ENCODE measurements at places on chromosomes 11 and 22.

- DNase-seq, result no peak
These were observed 13.0 kb downstream of the TRIM5 start for GRCh38 chr11:5671831-5672230.

DNA sequence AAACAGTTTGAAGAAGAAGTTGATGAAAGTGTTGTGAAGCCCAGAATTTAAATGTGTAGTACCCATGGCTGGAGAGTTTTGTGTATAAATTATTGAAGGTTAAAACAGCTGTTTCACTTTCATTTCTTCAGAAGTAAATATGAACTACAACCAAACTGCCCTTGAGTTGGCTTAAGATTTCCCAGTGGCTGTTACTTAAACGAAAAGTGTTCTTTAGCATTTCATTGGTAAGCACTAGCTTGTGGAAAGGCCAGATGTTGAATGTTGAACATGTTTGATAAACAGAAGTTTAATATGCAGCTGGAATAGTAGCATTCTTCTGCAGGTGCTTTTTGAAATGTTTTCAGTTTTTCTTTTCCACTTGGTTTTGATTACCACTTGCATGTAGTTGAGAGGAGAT is 83.2 kb upstream of the TNRC6B start:
- DNase-seq, result no peak

DNA sequence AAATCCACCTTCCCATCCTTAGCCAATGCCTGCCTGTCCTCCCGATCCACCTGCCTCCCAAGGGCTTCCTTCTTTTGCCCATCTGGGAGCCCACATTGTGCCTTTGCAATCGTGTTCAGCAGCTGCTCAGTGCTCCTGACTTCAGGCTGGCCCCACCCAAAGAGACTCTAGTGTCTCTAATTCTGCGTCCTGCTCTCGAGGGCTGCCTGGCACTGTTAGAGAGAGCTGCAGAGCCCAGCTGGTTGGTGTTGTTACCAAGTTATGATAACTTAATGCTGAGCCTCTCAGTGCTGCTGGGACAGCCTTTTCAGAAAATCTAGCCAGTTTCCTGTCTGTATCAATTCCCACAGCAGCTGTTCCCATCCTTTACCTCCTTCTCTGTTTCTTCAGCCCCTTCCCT is 69.1 kb downstream of the MICAL2 start:
- no peak for DNase-seq

DNA sequence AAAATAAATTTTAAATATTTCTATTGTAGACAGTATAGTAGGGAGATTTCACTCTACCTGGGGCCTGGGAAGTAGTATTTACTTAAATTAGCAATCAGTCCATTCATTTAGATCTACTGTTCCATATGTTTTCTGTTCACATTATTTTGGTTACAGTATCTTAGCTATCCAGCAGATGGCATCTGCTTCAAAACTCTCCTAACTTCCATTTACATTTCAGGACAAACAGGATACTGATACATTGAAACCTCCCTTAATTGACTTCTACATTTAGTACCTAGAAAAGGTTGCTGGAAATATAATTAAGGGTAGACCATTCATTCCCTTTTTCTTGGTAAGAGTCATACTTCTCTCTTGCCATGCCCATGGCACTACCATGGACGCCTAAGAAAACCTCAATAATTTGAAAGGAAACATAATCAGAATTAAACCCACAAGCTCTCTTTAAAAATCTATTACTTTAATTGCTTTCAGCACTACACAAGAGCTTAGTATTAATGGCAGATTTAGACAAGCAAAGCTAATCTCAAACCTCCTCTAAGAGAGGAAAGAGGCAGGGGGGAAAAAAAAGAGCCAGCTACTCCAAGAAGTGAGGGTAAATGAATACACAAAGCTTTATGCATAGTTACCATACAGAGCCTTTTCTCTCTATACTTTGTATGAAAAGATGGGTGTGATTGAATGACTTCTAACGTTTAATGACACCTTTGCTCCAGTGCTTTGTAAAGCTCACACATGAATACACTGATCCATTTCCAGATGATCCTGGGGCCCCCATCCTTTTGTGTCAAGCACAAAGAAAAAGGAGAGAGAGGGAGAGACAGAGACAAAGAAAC is 131.2 kb upstream of the MTMR2 start:
- DNase-seq, result no peak

DNA sequence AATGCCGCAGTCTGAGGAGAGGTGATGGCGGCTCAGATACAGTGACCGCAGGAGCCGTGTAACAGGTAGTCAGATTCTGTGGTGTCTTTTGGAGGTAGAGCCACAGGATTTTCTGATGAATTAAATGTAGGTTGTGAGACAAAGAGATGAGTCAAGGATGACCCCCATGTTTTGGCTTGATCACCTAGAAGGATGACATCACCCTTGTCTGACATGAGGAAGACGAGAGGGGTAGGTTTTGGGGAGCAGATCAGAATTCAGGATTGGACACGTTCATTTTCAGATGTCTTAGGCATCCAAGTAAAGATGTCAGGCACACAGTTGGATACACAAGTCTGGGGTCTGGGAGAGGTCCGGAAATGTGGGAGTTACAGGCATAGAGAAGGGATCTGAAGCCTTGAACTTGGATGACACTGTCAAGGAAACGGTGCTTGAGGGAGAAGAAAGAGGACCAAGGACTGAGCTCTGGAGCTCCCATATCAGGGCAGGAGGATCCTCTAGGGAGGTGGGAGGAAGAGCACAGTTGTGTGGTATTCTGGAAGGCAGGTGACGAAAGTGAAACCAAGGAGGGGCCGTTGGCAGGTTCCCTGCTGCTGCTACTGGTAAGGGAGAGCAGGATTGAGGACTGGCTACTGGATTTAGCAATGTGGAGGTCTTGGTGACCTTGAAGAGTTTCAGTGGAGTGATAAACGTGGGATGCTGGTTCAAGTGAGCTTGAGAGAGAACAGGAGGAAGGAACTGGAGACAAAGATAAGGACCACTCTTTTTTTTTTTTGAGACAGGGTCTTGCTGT is 12.6 kb upstream of the GDPD5 start:
- no peak for DNase-seq

DNA sequence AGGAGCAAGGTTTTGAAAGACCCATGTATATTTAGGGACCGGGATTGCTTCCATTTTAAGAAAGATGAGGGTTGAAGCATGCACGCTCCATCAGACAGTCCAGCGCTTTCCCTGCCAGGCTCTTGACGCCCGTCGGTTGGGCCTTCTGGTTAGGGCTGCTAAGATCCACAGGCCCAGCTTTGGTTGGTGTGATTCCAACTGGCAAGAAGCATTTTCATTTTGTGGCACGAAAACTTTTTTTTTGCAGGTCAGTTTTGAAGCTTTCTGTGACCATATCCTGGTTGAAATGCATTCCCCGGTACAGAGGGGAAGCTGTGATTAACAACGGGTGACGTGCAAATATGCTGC is 34.3 kb upstream of the MPPED1 start:
- no peak for DNase-seq

- no peak for DNase-seq
These were observed 11.8 kb downstream of the HIKESHI start for GRCh38 chr11:86313793-86314192.

DNA sequence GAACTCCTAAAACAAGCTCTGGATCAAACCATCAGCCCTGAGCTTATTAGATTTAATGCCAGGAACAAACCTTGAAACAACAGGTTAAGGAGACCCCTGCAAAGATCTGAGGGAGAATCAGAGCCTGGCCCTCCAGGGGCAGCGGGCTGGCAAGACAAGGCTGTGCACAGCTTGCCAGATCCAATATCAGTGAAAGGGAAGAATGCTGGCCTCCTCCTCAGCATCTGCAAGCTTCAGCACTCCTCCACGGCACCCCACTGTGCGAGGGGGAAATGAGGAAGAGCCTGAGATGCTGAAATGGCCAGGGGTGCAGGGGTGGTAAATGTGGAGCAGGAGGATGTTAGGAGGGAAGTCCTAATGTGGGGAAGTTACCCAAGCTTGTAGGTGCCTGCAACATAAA is 167.0 kb downstream of the TENM4 start:
- no peak for DNase-seq

- DNase-seq, result no peak
These were observed 1018.6 kb downstream of the TBC1D22A start for GRCh38 chr22:47781024-47781423.

- DNase-seq, result no peak
These were observed 66.9 kb downstream of the MPPED1 start for GRCh38 chr22:43478621-43479300.

GRCh38 chr22:44586999-44587736 is 89.1 kb upstream of the RTL6 start:
- DNase-seq, result no peak

GRCh38 chr11:72585762-72586311 is 88.4 kb downstream of the PDE2A start:
- DNase-seq, result peak; percentile 4

- no peak for DNase-seq
These were observed 80.6 kb downstream of the RPL27A start for GRCh38 chr11:8763070-8763685.

- no peak for DNase-seq
These were observed 85.9 kb upstream of the GRK3 start for GRCh38 chr22:25478528-25478927.

- DNase-seq, result no peak
These were observed 785 bp downstream of the WT1 start for GRCh38 chr11:32434356-32435151.

DNA sequence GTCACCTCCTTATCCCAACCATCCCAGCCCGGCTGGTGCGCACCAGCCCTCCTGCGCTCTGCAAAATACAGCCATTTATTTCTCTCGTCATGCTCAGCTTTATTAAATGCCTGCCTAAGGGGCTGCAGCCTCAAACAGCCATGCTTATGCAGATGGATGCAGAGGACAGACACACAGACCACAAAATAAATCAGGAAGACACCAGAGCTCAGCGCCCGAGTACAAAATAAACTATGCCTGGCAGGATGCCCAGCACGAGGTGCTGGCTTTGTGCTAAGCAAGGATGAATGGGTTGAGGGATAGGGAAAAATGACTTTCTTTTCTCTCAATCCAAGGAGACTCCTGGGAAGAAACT is 70.5 kb downstream of the RPUSD4 start:
- DNase-seq, result no peak

DNA sequence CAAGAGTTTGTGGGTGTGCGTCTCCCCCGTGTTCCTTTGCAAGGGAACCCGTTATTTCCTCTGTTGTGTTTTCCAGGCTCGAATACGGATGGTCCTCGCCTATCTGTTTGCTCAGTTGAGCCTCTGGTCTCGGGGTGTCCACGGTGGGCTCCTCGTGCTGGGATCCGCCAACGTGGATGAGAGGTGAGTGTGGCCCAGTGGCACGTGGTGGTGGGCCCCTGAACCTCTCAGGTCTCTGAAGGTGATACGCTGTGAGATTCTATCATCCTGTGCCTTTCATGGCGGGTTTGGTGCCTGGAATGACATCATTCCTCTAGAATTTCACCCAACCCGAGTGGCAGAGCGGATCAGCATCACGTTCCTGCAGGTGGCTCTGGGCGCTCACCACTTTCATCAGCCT is 32.5 kb downstream of the NADSYN1 start:
- no peak for DNase-seq

GRCh38 chr11:57217053-57217452 is 20.0 kb downstream of the APLNR start:
- no peak for DNase-seq

GRCh38 chr11:123597859-123598258 is 56.6 kb downstream of the SCN3B start:
- DNase-seq, result no peak

GRCh38 chr11:8228231-8228630 is 35.4 kb downstream of the LMO1 start:
- DNase-seq, result no peak

- no peak for DNase-seq
These were observed 66.6 kb downstream of the CACNG2 start for GRCh38 chr22:36636916-36637315.

- no peak for DNase-seq
These were observed 212.4 kb upstream of the SESN3 start for GRCh38 chr11:95443386-95443785.

- DNase-seq, result no peak
These were observed 30.8 kb downstream of the APOL3 start for GRCh38 chr22:36129486-36130388.

DNA sequence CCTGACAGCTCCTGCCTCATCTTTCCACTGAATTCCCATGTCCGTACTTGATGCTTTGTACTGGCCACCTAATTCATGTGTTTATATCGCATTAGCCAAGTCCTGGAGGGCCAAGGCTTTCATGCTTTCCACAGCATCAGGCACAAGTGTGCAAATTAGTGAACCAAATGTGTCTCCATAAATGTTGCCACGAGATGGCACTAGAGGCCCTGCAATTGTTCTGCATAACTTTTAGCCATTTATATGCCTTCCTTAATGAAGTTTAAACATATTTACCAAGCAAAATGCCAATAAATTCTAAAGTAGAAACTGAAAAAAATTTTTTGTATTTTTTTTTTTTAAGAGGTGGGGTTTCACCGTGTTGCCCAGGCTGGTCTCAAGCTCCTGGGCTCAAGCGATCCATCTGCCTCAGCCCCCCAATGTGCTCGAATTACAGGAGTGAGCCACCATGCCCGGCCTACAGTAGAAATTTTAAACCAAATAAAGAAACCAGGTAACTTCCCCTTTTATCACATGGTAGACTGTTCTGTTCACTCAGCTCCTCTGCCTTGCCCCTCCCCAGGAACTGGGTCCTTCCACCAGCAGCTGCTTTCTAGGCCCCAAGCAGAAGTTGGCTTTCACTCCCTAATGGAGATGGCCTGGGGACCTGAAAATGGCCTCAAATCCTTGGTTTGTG is 20.8 kb upstream of the IL18BP start:
- DNase-seq, result no peak

- no peak for DNase-seq
These were observed 29.9 kb upstream of the LRRC32 start for GRCh38 chr11:76700177-76701100.

DNA sequence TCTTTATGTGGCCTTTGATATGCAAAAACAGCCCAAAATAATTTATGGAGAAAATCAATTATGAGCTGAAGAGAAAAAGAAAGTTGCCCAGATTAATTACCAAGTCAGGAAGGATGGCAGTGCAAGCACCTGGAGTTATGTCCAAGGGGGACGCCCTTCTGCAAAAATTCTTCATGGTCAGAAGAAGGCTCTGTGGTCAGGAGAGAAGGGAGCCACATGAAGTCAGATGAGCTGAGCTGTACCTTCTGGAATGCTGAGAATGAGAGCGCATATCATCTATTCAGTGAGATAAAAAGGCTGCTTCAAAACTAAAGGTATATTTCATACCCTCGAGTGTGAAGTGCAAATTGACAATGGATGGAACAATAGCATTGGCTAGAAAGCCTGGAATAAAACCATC is 607.4 kb downstream of the NTM start:
- DNase-seq, result no peak

DNA sequence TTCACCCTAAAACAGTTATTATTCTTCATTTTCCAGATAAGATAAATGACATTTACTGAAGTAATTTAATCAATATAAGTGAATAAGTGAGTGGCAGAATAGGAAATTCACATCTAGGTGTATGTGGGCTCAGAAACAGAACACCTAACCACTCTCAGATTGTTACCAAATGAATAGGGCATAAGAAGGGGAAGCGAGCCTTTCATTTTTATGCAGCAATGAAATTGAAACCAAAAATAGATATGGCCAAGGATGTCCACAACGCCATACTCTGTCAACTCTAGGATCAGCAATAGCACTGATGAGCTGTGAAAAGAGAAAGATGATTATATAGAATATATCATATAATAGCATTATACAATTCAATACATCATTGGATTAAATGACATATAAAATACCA is 398.1 kb upstream of the API5 start:
- no peak for DNase-seq

All from cerebellar nuclear complex (tissue), 1 donor.